Activated T-helper 1 cell treated with anti-CD3 and anti-CD28 coated beads, Interleukin-2, amount 50 U/mL, for 16 hours (primary cell): ENCODE measurements at places on chromosomes 5 and 9.

- DNase-seq = no peak
Observed at GRCh38 chr5:57441557-57441956, 41.1 kb downstream of the ACTBL2 start.

- DNase-seq = no peak
Observed at GRCh38 chr5:58746321-58746720, 163.4 kb downstream of the RAB3C start.

DNA sequence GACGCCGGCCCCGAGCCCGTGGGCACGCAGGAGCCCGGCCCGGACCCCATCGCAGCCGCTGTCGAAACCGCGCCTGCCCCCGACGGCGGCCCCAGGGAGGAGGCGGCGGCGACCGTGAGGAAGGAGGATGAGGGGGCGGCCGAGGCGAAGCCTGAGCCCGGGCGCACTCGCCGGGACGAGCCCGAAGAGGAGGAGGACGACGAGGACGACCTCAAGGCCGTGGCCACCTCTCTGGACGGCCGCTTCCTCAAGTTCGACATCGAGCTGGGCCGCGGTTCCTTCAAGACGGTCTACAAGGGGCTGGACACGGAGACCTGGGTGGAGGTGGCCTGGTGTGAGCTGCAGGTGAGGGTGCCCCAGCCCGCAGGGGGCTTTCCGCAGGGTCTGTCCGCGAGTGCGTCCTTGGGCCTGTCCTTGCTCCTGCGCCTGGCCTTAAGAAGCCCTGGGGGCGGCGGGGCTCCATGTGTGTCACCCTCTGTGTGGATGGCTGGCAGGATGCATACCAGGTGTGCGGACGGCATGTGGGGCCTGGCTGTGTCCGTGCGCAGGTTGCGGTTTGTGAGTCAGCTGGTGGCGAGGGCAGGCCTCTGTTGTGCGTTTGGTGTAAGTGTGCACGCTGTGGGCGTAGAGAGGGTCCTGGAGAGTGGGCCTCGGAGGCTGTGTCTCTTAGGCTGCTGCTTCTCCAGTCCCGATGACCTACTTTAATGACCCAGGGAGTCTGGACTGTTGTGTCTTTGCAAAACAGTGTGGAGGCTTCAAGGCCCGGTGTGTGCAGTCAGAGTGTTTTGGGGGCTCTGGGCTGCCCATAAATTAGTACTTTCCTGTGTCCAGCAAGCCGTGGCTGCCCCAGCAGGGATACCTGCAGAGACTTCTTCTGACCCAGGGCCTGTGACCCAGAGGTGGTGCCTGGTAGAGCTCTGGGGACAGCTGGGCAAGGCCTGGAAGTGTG, 1.6 kb downstream of the WNK2 start:
- no peak for DNase-seq

DNA sequence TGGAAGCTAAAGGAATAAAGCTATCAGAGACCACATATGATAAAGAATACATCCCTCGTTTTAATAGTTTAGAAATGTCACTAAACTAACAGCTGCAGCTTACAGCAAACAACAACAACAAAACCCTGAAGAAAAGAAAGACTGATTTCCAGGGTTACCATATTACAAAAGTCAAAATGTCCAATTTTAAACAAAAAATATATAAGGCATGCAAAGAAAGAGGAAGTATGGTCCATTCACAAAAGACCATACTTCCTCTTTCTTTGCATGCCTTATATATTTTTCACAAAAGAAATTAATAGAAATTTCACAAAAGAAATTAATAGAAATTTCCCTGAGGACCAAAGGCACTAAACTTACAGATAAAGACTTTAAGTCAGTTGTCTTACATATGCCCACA, 354.2 kb downstream of the ARL15 start:
- DNase-seq = no peak

- no peak for DNase-seq
Observed at GRCh38 chr5:176979669-176980068, 26.9 kb downstream of the UIMC1 start.

- no peak for DNase-seq
Observed at GRCh38 chr5:126139773-126140172, 283.4 kb upstream of the GRAMD2B start.

GRCh38 chr9:70049236-70049635, 5.6 kb downstream of the MAMDC2 start:
- DNase-seq = no peak

DNA sequence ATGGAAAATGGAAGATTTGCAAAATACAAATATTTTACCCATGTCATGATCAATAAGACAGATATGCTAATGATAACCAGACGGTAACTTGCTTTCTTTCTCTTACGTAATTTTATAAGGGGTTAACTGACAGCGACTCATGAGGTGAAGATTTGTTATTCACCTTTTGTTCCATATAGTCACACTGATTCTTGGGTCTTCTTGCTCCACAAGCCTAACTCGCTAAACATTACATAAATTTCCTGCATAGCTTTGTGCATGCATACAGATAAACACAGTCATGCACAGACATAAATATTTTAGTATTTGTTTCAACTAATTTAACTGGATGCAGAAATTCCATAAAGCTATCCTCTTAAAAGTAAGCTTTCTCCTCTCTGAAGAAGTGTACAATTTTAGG, 225.9 kb downstream of the VPS13A start:
- no peak for DNase-seq

DNA sequence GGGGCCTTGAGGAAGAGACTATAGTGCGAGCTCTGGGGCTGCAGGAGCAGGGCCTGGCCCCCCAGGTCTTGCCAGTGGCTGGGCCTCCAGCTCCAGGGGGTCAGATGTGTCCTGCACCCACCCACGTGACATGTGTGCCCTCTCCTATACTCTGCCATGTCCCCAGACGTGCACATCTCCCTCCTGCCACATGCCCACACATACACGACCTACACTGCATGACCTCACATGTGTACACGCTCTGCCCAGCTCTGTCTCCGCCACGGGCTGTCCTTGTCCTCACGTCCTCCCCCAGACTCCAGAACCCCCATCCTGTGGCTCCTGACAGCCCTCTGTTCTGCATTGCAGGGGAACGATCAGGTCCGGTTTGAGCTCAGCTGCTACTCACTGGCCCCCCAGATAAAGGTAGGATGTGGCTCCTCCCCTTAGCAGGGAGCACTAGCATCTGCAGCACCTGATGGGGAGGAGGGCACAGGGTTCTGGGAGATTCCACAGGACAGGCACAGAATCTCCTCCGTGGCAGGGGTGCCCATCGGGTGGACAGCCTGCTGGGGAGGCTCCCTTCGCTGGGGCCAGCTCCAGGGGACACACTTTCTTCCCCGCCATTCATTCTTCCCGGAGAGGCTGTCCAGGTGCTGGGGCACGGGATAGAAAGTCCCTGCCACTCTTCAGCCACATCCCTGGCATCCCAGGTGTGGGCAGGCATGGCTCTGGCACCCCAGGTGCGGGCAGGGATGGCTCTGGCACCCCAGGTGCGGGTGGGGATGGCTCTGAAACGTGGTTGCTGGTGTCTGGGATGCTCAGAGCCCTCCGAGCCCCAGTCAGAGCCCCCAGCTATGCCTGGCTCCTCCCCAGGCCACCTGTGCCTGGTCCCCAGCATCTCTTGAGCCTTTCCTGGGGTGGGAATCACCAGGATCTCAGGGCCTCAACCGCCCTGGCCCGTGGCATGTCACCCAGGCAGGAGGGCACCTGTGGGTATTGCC, 19.3 kb downstream of the ASS1 start:
- no peak for DNase-seq

- no peak for DNase-seq
Observed at GRCh38 chr9:83425240-83425639, 113.0 kb downstream of the FRMD3 start.

DNA sequence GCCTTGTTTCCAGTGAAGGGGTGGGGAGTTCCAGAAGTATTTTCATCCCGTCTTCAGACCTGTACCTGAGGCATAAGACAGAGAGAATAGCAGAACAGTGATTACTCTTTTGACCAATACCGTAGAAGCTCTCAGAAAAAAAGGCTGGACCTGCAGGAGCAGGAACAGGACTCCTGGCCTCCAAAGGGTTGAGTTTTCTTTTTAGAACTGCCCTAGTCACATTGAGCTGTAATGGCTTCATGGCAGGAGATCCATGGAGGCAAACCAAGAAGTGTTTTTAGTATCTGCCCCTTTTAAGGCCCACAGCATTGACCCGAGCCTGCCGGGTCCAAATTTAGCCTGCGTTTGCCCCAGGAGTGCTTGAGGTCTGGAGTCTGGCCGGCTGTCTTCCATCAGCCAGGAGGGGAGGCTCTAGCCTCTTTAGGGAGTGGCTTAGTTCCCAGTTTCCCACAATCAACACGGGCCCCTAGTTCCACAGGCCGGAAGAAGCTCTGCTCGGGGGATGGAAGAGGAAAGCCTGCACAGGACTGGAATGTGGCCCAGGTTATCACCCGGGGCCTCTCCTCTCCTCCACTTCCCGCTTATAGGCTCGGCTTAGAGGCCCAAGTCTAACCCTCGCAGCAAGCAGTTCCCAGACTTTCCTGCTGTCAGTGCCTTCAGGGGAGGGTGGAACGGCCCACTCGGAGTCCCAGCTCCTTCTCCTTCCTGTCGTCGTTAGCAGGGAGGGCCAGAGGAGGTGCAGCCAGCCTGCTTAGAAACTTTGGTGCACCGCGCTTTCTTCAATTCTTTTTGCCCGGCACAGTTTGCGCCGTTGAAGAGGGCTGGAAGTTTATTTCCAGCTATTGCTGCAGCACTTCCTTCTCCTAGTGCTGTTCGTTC, 80.7 kb downstream of the C9orf152 start:
- no peak for DNase-seq
